ENCODE measurements at places on chromosomes 1 and 21. TPM values are rescaled to one million over a fixed set of nuclear protein-coding genes. Genes with fewer than 3 reads are reported as not detected.

Gene INAVA
- total RNA-seq = 39.4 TPM

Gene PYHIN1
- total RNA-seq = not detected

Gene REG4
- total RNA-seq = not detected

Gene OVAAL
- total RNA-seq = 0.12 TPM

Gene C1orf185
- total RNA-seq = not detected
